ENCODE measurements at places on chromosomes 4 and X.

- no peak overlapping the region for H3K4me3 ChIP-seq
- peaks cover 19% of the 10 kb centered on the region for H3K4me1 ChIP-seq
- no peaks in the 10 kb centered on the region for H3K27me3 ChIP-seq
- H3K36me3 ChIP-seq, result peaks cover 21% of the 10 kb centered on the region
- H3K27ac ChIP-seq, result no peak overlapping the region
Measured at GRCh38 chr4:4284827-4285618, 4.9 kb downstream of the LYAR start.

DNA sequence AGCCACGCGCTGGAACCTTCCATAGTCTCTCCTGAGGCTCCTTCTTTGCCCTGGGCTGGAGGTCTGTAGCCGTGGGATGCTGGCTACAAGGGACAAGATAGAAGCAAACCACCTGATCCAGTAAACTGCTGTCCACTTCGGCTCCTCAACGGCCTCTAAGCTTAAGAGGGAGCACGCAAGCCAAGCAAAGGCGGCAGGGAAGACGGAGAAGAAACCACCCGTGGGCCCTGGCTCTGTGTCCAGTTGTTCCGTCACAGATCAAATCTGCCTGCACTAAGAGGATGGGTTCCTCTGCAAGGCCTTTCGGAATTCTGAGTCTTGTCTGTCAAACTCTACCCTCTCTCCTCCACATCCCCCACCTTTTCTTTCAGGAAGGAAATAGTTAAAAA, 401 bp upstream of the EDNRA start:
- H3K36me3 ChIP-seq, result peaks cover 12% of the 10 kb centered on the region
- peak overlapping the region; percentile 87 for H3K4me3 ChIP-seq
- peaks cover 45% of the 10 kb centered on the region for H3K4me1 ChIP-seq
- no peaks in the 10 kb centered on the region for H3K27me3 ChIP-seq
- H3K27ac ChIP-seq, result peak overlapping the region; percentile 92
- DNase-seq, result no peak

DNA sequence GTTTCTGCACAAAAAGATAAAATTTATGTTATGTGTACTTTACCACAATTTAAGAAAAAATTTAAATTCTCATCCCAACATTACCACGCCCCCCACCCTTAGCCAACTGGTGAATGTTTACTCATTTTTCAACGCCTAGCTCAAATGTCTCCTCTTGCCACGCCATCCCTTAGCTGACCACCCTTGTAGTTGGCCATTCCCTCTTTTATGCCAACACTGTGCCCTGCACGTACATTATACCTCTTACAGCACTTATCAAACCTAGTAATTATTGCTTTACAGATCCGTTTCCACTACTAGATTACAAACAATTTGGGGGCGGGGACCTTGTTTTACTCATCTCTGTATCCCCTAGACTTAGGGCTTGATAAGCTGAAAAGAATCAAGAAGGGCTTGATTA, 644 bp downstream of the ERCC6L start:
- no peaks in the 10 kb centered on the region for H3K27me3 ChIP-seq
- peaks cover 17% of the 10 kb centered on the region for H3K4me1 ChIP-seq
- no peak for DNase-seq
- H3K4me3 ChIP-seq, result peak overlapping the region; percentile 74

GRCh38 chr4:74932832-74933561, at the start of gene PARM1:
Gene PARM1, plus strand, starts transcription at chr4:74933116. Its CDS starts 212 bp downstream, at chr4:74933328.
- no peaks in the 10 kb centered on the region for H3K36me3 ChIP-seq
- H3K27ac ChIP-seq, result no peak within 1 kb of the TSS
- H3K27me3 ChIP-seq, result peaks cover 72% of the 10 kb centered on the region
- DNase-seq, result peak; percentile 90
- peaks cover 24% of the 10 kb centered on the region for H3K4me1 ChIP-seq

DNA sequence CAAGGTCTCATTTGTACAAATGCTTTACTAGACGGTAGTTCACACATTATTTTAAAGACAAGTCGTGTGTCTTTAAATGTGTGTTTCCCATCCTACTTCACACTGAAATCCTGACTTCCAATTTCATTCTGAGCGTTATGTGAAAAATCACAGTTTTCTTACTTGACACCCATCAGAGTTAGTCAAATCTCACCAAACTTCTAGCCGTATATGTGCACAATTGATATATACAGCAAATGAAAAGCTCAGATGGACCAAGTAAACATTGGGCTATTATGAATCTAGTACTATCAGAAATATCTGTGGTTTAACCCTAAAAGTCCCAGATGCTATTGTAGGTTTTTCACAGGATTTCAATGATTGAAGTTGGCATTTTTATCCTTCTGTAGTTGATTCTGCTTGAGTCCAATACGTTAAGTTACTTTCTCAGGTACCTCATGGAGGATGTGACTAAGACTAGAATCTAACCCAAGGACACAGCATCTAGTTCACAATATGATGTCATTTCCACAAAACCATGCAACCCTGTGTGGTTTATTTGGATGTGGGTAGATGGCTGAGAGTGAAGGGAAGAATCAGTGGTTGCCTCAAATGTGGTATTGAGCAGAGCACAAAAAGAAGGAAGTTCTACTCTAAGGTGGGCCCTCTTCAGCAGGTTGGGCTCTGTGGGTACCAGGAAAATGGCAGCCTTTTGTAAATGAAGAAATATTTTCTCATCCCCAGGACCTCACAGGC, 22.1 kb upstream of the TRIM60 start:
- no peaks in the 10 kb centered on the region for H3K36me3 ChIP-seq
- H3K27ac ChIP-seq, result no peak overlapping the region
- no peak overlapping the region for H3K4me3 ChIP-seq
- peaks cover 2% of the 10 kb centered on the region for H3K27me3 ChIP-seq
- H3K4me1 ChIP-seq, result no peaks in the 10 kb centered on the region

GRCh38 chrX:130139474-130140201, 26.0 kb downstream of the AIFM1 start:
- peaks cover 9% of the 10 kb centered on the region for H3K36me3 ChIP-seq
- no peak overlapping the region for H3K27ac ChIP-seq
- DNase-seq, result no peak
- no peaks in the 10 kb centered on the region for H3K4me1 ChIP-seq
- H3K4me3 ChIP-seq, result no peak overlapping the region

- no peak for DNase-seq
- H3K27me3 ChIP-seq, result no peaks in the 10 kb centered on the region
- H3K4me3 ChIP-seq, result no peak overlapping the region
- H3K36me3 ChIP-seq, result no peaks in the 10 kb centered on the region
- peaks cover 29% of the 10 kb centered on the region for H3K4me1 ChIP-seq
Measured at GRCh38 chr4:21790438-21791029, 158.0 kb downstream of the KCNIP4 start.

DNA sequence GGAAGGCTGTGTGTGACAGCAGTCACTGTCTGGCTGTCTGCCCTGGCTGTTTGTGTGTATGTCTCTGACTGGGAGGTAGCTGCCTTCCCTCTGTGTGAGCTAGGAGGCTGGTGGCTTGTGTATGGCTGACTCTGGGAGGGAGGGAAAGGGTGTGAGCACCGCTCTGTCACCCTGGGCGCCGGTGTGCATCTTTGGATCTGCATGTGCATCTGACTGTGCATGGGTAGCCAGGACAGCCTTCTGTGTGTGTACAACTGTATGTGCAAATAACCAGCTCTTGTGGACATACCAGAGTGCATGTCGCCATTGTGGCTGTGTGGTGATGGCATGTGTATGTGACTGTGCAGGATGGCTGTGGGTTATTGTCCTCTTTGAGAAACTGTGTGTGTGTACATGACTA, 7.4 kb upstream of the ERAS start:
- H3K4me3 ChIP-seq, result no peak overlapping the region
- H3K27ac ChIP-seq, result no peak overlapping the region
- H3K27me3 ChIP-seq, result no peaks in the 10 kb centered on the region
- no peaks in the 10 kb centered on the region for H3K4me1 ChIP-seq
- no peaks in the 10 kb centered on the region for H3K36me3 ChIP-seq

DNA sequence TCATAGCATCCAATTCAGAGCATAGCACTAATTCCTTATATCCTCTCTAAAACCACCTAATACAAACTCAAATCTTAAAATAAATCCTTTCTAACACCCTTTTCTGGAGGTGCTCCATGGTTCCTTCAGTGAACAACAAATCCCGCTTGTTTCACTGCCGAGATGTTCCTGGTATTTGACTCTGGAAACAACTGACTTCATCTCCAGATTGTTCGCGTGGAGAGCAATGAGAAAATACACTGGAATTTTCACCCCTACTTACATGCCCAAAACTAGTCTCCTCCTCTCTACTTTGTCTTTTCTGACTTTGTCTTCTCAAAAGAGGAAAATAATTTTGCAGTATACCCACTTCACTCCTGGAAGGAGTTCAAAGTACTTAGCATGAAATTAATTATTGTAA, 129.0 kb downstream of the PLS3 start:
- peak overlapping the region; percentile 97 for H3K27ac ChIP-seq
- peaks cover 17% of the 10 kb centered on the region for H3K4me1 ChIP-seq
- peaks cover 21% of the 10 kb centered on the region for H3K27me3 ChIP-seq
- peaks cover 2% of the 10 kb centered on the region for H3K36me3 ChIP-seq

GRCh38 chr4:158282252-158282651, 72.0 kb downstream of the TMEM144 start:
- H3K27me3 ChIP-seq, result no peaks in the 10 kb centered on the region
- H3K4me3 ChIP-seq, result no peak overlapping the region
- H3K27ac ChIP-seq, result peak overlapping the region; percentile 29
- no peak for DNase-seq
- peaks cover 9% of the 10 kb centered on the region for H3K4me1 ChIP-seq

DNA sequence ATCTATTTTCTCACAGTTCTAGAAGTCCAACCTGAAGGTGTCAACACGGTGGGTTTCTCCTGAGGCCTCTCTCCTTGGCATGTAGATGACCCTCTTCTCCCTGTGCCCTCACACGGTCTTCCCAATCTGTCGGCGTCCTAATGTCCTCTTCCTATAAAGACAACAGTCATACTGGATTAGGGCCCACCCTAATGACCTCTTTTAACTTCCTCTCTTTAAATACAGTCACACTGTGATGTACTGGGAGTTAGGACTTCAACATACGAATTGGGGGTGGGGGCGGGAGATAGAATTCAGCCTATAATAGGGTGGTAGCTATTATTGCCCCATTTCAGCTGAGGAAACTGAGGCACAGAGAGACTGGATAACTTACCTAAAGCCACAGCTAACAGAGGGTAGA, 70.2 kb downstream of the SMIM20 start:
- H3K27me3 ChIP-seq, result peaks cover 8% of the 10 kb centered on the region
- H3K36me3 ChIP-seq, result no peaks in the 10 kb centered on the region
- no peak overlapping the region for H3K4me3 ChIP-seq
- H3K27ac ChIP-seq, result no peak overlapping the region
- H3K4me1 ChIP-seq, result peaks cover 4% of the 10 kb centered on the region

DNA sequence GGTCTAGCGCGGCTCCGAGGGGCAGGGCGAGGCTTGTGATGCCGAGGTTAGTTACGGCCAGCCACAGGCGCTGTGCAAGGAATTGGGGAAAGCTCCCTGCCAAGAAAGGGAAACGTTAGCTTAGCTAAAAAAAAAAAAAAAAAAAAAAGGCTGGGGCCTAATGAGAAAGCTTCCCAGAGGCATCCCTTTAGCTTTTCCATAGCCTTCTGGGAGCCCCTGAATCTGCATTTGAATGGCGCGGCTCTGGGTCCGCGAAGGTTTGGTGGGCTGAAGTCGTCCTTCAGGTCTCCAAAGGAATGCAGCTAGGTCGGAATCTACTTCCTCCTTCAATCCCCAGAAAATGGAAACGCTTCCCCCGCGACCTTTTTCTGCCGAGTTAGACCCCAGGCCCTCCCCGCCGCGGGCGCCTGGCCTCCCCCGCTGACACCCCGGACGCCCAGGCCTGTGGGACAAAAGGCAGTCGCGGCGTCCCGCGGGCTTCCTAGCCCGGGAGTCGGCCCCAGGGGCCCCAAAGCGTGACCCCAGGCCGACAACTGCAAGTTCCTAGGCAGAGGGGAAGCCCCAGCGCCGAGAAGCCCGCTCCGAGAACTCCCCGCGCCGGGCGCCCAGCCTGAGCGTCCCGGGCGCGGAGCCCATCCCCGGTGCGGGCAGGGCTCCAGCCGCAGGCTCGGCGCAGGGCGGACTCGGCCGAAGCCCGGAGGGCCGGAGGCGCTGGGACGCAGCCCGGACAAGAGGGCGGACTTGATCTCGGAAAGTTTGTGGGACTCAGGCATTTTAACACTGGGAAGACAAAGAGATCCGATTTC, 605 bp upstream of the FAT1 start:
- no peaks in the 10 kb centered on the region for H3K36me3 ChIP-seq
- H3K27me3 ChIP-seq, result no peaks in the 10 kb centered on the region
- H3K4me1 ChIP-seq, result peaks cover 41% of the 10 kb centered on the region
- H3K27ac ChIP-seq, result peak overlapping the region; percentile 97
- peak overlapping the region; percentile 96 for H3K4me3 ChIP-seq

DNA sequence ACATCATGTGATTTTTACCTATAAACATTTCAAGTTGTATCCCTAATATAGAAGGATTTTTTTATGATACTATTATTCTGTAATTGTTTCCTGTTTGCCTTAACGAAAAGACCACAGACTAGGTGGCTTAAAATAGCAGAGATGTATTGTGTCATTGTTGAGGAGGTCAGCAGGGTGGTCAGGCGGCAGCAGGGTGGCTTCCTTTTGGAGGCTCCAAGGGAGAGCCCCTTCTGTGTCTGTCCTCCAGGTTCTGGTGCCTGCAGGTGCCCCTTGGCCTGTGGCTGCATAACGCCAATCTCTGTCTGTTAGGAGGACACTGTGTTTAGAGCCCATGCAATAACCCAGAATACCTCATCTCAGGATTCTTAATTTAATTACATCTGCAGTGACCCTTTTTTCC, 118.1 kb downstream of the TBL1X start:
- H3K27me3 ChIP-seq, result no peaks in the 10 kb centered on the region
- no peak for DNase-seq
- no peak overlapping the region for H3K4me3 ChIP-seq

DNA sequence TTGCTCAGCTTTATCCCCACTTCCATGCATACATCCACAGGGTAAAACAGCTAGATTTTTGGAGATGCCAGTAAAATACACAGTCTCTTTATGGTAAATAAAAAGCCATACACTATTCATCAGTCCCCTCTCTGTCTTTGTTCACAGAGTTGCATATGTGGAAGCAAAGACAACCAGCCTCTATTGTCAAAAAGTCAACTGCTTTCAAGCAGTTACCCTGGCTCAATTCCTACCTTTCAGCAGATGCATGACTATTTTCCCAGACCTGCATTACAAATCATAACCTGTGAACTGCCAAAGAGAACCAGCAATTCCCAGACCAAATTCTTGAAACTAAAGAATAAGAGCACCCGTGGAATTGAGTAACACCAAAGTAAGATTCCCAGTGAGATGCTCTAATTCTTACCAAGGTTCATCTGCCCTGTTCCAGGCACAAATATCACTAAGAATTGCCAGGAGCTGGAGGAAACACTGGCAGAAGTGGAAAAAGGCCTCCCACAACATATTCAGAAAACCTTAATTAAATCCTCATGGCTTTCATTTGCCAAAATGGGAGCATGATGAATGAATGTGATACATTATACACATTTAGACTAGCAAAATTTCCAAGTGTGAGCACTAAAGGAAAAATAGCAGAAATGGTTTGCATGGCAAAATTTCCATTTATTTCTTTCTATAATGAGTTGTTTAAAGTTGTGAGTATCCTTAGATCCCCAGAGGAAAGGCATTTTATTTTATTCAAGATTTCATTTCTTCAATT, 391.2 kb upstream of the ADGRL3 start:
- no peak overlapping the region for H3K27ac ChIP-seq
- H3K4me3 ChIP-seq, result no peak overlapping the region
- no peaks in the 10 kb centered on the region for H3K4me1 ChIP-seq

Data from osteocyte (in vitro differentiated cells).